Stimulated activated CD4-positive, alpha-beta T cell treated with anti-CD3 and anti-CD28 coated beads, Interleukin-12 subunit alpha, Interleukin-12 subunit beta, amount 100 ng/mL, for 4 hours (primary cell): ENCODE measurements at places on chromosomes 6 and 20.

GRCh38 chr6:24991810-24992467 lies 56.2 kb upstream of the RIPOR2 start:
- DNase-seq: peak; percentile 50

GRCh38 chr6:75155631-75156030 lies 50.2 kb downstream of the COL12A1 start:
- DNase-seq: no peak

- no peak for DNase-seq
Observed at GRCh38 chr6:5786321-5786968, 220.3 kb downstream of the NRN1 start.

- DNase-seq: no peak
Observed at GRCh38 chr20:61753987-61754956, 311.4 kb downstream of the TAF4 start.

DNA sequence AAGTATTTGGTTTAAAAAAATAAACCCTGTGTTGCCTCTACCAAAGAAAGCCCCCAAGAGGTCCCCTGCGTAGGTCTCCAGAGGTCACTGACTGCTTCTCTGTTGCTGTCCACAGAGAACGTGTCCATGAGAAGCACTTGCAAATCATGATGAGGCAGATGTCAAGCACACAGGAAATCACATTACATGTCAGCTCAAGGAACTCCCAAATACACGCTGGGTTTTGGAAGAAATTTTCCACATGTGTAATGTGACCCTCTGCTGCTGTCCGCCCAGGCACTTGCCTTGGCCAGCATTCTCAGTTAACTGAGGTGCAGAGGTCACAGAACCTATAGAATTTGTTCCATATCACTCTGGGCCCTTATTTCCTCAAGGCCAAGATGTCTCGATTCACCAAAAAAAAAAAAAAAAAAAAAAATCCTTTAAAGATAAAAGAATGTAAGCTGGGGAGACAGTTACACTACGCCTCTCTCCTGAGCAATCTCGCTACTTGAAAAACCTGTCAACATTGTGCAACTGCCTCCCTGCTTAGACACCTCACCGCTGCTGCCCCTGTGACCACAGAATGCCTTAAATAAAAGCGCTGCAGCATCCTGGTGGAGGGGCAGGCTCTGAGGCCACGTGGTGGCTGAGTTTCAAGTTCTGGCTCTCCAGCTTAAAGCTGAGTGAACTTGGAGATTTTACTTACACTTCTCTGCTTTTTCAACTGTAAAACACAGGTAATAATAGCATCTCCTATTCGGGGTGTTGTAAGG lies 42.3 kb downstream of the SLC22A23 start:
- DNase-seq: no peak

DNA sequence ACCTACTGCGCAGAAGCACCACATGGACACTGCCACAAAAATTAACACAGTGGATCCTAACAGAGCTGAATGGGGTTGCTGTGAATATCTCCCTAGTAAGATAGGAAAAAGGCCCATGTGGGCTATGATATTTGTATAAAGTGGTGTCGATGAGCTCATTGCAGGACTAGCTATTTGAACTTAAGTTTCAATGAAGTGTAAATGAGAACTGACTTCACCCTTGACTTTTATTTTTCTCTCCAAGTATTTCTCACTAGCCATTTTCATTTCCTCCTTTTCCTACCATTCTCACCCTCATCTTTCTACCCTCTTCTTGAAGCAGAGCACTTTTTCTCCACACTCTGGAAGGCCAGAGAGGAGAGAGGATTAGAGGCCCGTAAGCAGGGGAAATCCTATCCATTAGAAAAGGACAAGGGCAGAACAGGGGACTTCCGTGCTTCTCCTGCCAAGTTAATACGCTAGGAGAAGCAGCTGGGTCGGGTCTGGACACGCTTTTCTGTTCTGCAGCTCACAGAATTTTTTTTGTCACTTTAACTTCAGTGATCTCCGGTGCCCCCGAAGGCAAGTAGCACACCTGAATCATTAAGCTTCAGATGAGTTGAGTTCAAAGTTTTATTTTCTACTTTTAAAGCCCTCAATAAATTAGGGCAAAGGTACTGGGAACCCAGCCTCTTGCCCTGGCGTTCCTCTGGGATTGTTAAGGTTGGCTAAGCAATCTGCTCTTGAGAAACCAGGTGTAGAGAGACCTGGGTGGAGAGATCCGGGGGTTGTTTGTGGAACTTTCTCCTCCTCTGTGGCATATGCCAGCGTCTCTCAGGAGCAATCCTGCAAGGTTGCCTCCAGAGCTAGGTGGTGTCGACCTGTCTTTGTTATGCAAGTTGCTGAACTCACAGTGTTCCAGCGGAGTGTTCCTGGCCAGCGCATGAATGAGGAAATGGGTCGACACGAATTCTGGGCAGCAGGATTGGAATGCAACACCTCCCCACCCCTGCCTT lies 56.2 kb upstream of the ARID1B start:
- no peak for DNase-seq

GRCh38 chr6:44590471-44590870 lies 203.0 kb downstream of the CDC5L start:
- DNase-seq: no peak

DNA sequence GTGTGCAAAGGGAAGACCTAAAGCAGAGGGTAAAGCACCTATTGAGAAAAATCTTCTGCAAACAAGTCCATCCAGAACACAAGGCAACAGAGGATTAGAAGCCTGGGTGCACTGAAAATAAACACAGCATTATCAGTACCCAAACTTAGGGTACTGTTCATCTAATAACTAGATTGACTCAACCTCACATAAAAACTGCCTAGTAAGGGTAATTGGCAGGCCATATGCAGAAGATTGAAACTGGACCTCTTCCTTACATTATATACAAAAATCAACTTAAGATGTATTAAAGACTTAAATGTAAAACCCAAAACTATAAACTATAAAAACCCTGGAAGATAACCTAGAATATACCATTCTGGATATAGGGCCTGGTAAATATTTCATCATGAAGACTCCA lies 91.2 kb upstream of the SIRPG start:
- no peak for DNase-seq

DNA sequence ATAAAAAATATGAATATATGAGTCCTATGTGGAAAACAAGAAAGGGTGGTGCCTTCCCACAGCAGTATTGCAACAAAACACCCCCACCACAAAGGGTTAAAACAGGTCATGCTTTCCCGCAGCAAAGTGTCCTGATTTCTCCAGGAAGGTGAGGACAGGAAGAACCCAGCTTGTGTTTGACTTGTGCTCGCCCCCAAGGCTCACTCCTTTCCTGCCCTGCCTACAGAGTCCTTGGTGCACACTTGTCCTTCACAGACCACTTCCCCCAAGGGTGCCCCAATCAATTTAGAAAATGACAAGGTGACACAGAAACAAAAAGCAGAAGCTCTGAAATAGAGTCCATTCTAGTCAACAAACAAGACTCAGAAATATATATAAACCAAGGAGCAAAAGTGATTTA lies 237.4 kb downstream of the PTPRK start:
- DNase-seq: no peak

DNA sequence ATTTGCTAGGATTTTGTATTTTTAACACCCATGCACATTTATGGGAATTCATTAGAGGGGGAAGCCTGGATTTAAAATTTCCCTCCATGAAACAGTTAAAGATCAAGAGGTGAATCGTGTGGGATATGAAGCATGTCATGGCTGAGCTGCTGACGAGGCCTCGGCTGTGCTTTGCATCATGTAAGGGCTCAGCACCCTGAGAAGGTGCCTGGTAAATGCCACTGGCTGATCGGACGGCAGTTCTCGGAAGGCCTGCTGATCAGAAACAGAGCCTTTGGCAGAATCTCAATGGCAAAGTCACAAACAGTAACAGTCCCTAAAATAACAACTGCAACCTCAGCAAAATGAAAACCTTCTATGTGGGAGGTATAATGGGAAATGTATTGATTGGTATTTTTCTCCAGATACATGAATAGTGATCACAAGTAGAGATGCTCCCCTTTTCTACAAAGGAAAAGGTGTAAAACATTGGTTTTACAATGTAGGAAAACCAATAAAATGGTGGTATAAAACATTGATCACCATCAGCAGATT lies 53.0 kb upstream of the FUCA2 start:
- DNase-seq: no peak

DNA sequence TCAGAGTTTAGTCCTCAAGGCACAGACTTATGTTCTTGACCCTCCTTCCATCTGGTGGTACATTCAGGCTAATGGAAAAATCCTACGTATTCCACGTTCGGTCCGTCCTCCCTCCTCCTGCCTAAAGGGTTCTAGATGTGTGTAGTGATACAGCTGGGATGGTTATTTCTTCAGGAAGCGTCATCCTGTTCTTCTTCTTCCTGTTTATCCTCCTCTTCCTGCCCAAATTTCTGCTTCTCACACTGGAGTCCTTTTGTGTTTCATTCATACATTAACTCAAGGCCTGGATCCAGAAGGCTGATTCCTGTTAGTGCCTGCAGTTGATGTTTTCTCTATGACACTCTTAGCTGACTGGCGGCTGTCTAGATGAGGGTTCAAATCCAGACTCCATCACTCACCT lies 16.8 kb upstream of the UNC93A start:
- no peak for DNase-seq

- no peak for DNase-seq
Observed at GRCh38 chr6:24492475-24492874, 2.3 kb upstream of the ALDH5A1 start.

DNA sequence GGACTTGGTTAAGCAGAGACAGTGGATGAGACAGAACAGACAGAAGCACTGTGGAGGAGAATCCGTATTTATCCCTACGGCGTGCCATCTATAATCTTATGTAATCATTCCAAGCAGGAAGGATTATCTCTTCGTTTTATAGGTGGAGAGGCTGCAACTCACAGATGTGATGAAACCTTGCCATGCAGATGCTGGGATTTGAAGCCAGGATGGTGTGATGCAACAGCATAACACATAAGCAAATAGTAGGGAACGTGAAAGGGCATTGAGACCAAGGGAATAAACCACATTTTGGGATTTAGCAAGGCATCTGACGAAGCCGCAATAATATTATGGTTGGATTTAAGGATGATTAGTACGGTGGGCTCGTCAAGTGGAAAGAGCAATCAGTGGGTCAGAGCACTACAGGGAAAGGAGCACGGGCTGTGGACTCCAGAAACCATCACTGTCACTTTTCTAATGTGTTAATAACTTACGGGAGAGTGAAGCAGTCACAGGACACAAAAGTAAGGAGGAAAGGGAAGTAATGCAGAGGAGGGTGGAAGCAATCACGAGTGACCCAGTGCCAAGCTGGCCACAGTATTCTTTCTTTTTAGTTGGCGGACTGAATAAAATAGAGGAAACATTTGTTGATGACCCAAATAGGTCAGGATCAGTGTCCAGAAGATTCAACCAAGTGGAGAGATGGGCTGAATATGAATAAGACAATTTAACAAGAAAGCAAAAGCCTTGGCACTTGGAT lies 119.6 kb upstream of the EDN1 start:
- DNase-seq: no peak

DNA sequence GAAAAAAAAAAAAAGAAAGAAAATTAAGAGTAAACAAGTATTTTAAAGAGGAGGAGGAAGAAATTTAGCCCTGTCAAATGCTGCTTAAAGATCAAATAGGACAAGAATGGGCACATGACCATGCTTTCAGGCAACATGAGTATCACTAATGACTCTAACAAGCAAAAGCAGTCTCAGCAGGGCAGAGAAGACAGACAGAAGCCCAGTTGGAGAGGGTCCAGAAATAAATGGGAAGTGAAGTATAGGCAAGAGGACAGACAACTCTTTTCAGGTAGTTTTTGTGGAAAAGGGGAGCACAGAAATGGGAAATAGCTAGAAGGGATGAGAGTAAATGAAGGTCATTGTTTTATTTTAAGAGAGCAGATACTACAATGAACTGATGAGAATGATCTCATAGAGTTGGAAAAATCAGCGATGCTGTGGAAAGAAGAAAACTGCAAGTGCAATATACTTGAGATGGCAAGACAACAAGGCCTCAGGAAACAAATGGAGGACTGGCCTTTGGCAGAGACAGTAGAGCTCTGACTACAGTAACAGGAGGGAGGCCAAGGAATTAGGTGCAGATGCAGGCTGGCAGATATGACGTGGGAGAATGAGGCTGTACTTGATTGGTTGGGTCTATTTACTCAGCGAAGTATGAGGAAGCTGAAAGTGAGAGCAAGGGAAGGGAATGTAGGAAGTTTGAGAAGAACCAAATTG lies 40.3 kb downstream of the KIF6 start:
- no peak for DNase-seq

DNA sequence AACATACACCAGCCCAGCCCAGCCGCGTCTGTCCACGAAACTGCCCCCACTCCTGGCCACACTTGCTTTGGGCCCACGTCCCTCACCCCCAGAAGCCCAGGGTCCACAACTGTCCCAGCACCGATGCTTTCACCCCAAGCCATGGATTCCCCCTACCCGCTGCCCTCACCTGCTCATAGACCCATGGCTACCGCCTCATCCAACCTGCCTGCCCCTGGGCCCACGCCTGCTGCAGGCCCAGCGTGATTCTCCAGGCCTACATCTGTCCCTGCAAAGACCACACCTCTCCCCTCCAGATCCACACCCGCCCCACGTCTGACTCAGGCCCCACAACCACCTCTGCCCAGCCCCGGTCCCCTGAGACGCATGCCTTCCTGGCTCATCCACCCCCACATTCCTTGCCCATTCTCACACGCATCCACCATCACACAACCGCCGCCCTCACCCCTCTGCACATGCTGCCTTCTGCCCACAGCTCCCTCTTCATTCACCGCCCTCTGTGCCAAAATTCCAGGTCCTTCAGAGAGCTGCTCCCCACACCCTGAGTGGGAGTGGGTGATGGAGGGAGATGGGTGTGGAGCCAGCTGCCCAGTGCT lies 86.7 kb downstream of the GRM4 start:
- no peak for DNase-seq

GRCh38 chr6:3813150-3813780 lies 35.9 kb upstream of the FAM50B start:
- DNase-seq: no peak

GRCh38 chr6:119800526-119800925 lies 451.0 kb upstream of the MAN1A1 start:
- DNase-seq: no peak

- no peak for DNase-seq
Observed at GRCh38 chr20:45503403-45503802, 12.0 kb downstream of the SPINT3 start.

- no peak for DNase-seq
Observed at GRCh38 chr6:118198746-118199145, 291.7 kb downstream of the SLC35F1 start.

DNA sequence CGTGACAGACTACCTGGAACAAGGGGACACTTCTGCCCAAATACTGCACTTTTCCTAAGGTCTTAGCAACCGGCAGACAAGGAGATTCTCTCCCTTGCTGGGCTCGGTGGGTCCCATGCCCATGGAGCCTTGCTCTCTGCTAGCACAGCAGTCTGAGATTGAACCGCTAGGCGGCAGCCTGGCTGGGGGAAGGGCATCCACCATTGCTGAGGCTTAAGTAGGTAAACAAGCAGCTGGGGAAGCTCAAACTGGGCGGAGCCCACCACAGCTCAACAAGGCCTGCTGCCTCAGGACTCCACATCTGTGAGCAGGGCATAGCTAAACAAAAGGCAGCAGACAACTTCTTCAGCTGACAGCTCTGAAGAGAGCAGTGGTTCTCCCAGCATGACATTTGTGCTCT lies 87.8 kb upstream of the ASCC3 start:
- DNase-seq: no peak

- DNase-seq: no peak
Observed at GRCh38 chr6:115004982-115005381, 662.2 kb upstream of the HS3ST5 start.

- no peak for DNase-seq
Observed at GRCh38 chr6:31125586-31126363, 5.5 kb upstream of the CDSN start.

- DNase-seq: no peak
Observed at GRCh38 chr6:127120023-127120786, 1.7 kb downstream of the RSPO3 start.

- no peak for DNase-seq
Observed at GRCh38 chr20:56843817-56844216, 214.7 kb downstream of the TFAP2C start.
